Tongue (tissue), 3 donors: ENCODE measurements at places on chromosomes 2 and 18. TPM values are rescaled to one million over a fixed set of nuclear protein-coding genes. Genes with fewer than 3 reads are reported as not detected.

- DNase-seq, result no peak
Observed at GRCh38 chr2:152033011-152033925, 65.6 kb downstream of the CACNB4 start.

Gene KIAA2012
- 0.21 TPM for total RNA-seq

- DNase-seq, result no peak
Observed at GRCh38 chr2:212908031-212908430, 243.4 kb downstream of the IKZF2 start.

GRCh38 chr2:46171996-46172546 lies 125.1 kb upstream of the EPAS1 start:
- no peak for DNase-seq

Gene TWIST2
- total RNA-seq, result 21.8 TPM

- DNase-seq, result no peak
Observed at GRCh38 chr2:96305979-96306308, 598 bp upstream of the SNRNP200 start.

- no peak for DNase-seq
Observed at GRCh38 chr2:210727549-210727948, 171.2 kb downstream of the CPS1 start.

GRCh38 chr2:219179601-219180465 lies 1.8 kb downstream of the RETREG2 start:
- no peak for DNase-seq

Gene MERTK
- total RNA-seq, result 6.3 TPM

DNA sequence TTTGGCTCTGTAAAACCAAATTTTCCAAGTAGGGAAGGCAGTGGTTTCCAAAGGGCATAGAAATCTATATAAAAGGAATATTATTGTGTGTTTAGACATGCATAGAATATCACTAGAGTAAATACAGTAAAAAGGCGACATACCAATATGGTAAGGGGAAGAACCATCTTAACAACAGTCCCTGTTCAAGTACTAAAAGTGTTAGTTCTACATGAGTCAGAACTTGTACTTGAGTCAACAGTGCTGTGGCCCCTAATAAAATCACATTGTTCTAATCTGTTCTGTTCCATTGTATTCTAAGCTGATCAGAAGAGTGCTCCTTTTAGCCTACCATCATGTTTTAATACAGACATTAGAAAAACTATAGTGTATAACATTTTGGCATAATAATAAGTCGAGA lies 36.1 kb upstream of the TNFRSF11A start:
- no peak for DNase-seq

DNA sequence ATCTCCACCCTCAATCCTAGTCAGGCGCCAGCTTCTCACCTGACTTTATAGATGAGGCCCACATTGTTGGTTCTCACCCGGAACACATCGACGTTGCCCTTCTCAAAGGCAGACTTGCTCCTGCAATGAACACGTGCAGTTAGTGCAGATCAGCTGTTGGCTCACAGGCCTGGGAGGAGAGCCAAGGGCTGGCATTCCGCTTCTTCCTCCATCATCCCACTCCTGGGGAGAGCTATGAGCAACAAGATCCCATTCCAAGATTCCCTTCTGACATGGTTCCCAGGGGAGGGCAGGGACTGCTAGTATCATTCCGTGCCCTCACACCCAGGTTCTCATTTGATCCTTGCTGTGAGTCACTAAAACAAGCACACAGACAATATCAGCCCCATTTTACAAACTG lies 15.1 kb downstream of the LOXHD1 start:
- DNase-seq, result peak; percentile 51

Gene EDAR
- 0.31 TPM for total RNA-seq

Gene MAL
- total RNA-seq, result 16.9 TPM

Gene ERMN
- total RNA-seq, result not detected

Gene ZEB2
- total RNA-seq, result 161 TPM

- no peak for DNase-seq
Observed at GRCh38 chr2:203594541-203594940, 59.4 kb upstream of the RAPH1 start.

Gene SERPINB4
- total RNA-seq, result not detected

DNA sequence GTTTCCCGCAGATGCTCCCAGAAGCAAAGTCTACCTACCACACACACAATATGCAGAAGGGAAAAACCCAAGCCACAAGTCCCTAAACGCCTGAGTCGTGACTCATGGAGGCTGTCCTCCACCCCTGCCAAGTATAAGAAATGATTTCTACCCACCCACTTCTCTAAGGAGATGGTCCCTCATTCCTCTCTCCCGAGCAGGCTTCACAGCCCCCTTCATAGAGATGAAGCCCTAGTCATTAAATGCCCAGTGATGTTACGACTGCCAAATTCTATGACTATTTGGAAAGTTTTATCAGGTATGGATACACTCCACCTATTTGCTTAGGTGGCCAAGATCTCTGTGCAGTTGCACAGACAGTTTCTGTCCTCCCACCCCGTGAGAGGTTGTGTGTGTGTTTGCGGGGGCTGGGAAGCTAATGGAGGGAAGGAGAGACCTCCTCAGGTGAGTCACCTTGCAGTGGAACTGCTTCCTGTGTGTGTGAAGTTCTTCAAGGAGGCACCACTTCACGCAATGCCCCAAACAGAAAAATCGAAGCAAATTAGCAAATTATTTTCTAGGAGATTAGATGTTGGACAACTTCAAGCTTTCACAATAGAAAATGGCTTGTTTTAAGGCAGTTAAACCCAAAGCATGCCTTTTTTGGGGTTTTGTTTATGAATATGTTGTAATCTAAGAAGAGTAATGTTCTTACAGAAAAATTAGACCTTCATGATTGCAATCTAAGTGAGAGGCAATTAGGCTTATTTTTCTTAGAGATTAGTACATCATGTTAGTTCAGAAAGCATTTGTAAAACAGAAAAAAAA lies 175.2 kb downstream of the TGIF1 start:
- no peak for DNase-seq

GRCh38 chr2:85760371-85760770 lies 6.6 kb downstream of the ATOH8 start:
- no peak for DNase-seq

DNA sequence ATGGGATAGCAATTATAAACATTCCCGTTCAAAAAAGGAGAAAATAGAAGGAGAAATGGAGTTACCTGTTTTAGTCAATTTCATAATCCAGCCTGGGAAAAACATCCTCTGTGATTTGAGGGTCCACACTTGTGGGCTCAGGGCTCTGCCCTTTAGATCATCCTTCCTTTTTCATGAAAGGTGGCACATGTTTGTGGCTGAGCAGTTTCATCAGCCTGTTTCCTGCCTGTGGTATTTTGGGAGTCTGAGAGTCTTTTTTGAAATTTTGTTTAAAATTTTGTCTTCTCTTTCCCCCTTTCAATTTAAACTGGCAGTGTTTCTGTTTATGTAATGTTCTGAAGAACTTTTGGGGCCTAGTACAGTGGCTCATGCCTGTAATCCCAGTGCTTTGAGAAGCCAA lies 84.0 kb downstream of the KIAA1328 start:
- DNase-seq, result no peak

Gene PAIP2B
- 16.2 TPM for total RNA-seq
